ENCODE measurements at places on chromosomes 5 and 9. TPM values are rescaled to one million over a fixed set of nuclear protein-coding genes. Genes with fewer than 3 reads are reported as not detected.

DNA sequence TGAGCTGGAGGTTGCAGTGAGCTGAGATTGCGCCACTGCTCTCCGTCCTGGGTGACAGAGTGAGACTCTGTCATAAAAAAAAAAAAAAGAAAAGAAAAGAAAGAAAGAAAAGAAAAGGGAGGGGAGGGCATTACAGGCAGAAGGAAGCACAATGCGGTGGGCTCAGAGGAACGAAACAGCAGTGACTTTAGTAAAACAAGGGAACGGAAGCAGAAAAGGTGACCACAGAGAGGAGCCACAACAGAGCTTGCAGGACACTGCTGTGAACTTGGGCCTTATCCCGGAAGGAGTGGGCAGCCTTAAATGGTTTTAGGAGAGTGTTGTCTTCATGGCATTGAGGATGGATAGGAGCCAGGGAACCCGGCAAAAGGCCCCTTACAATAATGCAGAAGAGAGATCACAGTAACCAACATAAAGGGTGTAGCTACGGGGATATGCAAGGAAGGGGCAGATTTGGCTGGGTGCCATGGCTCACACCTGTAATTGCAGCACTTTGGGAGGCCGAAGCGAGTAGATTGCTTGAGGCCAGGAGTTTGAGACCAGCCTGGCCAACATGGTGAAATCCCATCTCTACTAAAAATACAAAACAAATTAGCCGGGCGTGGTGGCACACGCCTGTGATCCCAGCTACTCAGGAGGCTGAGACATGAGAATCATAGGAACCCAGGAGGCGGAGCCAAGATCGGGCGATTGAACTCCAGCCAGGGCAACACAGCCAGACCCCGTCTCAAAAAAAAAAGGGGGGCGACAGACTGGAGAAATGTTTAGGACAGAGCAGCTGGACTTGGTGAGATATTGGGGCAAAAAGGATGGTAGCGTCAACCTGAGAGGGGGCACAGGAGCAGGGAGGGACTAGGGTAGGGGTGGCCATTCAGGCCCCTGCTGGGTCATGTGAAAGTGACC lies 83.9 kb upstream of the ZBTB43 start:
- no peak for DNase-seq

DNA sequence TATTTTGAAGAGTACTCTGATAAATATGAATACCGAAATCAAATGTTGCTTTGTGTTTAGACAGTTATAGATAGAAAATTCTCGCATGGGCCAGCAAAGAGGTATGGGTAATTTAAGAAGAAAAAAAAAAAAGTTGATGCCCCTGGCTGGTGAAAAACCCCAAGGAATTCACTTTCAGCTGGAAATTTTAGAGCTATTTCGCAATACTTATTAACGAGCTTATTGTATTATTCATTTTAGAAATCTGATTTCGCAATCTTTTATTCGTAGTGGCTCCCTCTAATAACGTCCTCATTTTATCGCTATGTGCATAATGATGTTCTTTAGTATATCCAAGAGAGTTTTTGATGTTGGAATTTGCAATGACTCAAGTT lies 18.5 kb upstream of the FER start:
- no peak for DNase-seq

DNA sequence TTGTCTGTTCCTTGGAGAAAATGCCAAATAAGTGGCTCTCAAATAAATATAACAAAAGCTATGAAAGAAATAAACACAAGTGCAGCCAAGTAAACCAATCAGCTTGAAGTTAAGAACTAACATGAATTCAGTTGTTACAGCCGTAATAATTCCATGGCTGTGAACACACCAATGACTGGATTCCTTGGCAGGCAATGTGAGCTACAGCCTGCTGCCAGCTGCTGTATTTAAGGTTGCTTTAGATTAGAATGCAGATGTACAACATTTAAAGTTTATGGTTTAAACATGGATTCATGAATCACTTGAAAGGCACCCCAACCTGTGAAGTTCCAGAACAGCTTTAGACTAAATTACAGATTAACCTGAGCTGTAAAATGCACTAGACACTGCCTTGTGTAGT lies 626.4 kb upstream of the SEMA6A start:
- no peak for DNase-seq

DNA sequence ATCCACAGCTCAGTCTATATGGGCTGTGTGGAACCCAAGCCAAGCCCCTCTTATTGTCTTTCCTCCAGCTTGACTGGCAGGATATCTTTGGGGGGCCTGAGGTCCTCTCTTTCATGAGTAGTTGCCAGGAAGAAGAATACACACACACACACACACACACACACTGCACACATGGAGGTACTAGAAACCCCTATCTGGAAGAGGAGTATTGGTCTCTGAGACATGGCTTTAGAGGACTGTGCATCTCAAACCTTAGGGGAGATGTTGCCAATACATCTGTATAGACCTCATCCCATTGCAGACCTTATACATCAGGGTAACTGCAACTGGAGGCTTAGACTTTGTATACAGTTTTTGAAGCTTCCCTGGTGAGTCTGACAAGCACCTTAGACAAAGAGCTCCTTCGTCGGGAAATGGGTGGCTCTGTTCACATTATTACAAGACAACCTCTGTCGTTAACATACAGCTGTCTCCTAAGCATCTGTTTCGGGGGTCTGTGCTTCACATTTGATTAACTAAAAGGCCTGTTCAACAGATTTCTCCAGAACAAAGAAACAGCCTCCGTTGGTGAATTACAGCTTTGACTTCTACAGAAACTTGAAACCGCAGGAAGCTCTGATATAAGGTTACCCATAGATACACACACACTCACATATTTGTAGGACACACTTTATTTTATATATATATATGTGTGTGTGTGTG lies 5.5 kb upstream of the ENTREP1 start:
- no peak for DNase-seq

SLCO6A1 gene
- polyA plus RNA-seq: 0.48 TPM

SH3TC2 gene
- 0.34 TPM for polyA plus RNA-seq

FCN2 gene
- not detected for polyA plus RNA-seq

OTP gene
- polyA plus RNA-seq: not detected
